ENCODE measurements at places on chromosomes 7 and 10.
A peak's percentile ranks its signal among the peaks of the same experiment; 100 is the strongest.

DNA sequence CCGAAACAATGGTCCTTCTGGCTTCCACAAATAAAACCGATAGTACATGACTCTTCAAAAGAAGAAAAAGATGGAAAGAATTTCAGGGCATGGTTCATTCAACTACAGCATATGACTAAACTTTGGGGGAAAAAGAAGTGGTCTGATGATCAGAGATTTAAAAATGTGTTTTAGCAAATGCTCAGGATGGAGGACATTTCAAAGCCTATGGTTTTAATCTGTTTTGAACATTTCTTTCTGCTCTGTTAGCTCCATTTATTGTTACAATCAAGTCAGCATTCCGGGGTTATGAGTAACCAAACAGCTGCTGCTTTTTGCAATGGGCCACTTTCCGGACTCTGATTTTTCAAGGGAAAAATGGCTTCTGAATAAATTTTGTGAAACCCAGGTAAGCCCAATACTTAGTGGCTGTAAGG lies 142.4 kb downstream of the CUBN start:
- no peak for DNase-seq

- peak; percentile 31 for DNase-seq
These were observed 1.1 kb upstream of the PWWP2B start for GRCh38 chr10:132395704-132396493.

DNA sequence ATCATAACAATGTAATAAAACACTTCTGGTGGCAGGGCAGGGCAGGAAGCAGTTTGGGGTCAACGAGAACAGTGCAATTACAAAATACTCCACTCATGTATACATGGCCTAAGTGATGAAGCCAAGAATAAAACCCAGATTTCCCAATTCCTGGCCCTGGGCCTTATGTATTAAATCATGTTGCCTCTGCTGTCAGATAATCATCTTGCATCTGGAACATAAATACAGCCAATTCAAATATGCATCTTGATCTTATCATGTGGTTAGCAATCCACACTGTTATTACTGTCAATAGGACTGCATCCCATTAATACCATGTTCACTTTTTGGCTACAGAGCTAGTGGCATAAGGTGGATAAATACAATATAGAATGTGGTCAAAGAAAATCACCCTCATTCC lies 186.5 kb upstream of the SLC25A13 start:
- DNase-seq: no peak

DNA sequence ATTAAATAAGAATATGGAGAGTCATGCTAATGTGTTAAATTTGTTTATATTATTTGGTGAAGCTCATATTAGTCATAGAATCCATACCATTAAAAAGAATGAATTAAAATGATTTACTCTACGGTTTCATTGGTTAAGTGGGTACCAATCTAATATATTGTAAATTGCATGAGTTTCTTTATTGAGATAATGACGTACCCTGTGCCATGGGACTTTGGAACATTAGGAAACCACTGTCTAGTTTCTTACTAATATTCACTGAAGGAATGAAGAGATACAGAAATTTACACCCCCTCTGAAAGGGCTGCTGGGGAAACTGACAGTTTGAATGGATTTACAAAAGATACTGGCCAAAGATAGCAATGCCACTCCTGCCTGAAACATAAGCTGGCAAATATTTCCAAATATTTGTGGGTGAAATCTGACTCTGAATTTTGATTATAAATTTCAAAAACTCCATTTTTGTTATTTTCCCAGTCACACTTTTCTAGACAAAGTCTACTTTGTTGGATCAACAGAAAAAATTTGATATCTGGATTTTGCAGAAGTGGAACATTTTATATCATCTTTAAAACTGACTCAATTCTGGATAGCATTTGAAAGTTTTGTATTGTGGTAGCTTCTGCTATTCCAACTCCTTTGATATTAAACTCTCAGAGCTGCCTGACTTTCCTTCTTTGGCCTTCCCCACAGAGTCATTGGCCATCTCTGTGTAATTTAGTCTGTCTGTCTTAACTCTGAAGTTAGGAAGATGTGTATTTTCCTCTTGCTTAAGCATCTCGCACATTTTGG lies 22.3 kb downstream of the MDFIC start:
- no peak for DNase-seq
